ENCODE measurements at places on chromosomes 2 and 18.
A peak's percentile ranks its signal among the peaks of the same experiment; 100 is the strongest.

DNA sequence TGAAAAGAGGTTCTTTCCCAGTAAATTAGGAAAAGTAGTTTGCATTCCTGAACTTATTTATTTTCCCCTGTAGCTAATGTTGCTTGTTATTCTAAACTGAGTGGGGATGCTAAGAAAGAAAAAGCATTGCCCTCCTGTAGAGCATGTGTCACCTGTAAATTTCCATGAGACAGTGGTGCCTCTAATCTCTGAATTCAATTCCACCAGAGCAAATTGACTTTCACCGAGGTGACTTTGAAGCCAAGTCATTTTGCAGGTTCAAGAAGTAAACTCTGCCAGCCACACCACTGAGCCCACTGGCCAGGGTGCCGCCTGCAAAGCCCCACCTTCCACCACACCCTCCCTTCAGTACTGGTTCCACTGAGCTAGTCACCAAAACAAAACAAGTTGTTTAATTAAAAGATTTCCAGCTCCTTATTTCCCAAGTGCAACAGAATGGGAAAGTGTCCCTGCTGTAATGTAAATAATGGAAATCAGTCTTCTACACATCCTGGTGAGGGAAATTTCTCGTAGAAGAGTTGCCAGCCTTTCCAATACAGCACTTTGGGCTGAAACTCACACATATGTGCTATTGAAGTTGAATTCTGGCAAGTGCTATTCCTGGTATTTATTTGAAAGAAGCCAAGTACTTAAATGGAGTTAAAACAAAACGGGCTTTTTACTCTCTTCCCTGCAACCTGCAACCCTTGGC lies 254.8 kb downstream of the RNF152 start:
- DNase-seq: no peak

DNA sequence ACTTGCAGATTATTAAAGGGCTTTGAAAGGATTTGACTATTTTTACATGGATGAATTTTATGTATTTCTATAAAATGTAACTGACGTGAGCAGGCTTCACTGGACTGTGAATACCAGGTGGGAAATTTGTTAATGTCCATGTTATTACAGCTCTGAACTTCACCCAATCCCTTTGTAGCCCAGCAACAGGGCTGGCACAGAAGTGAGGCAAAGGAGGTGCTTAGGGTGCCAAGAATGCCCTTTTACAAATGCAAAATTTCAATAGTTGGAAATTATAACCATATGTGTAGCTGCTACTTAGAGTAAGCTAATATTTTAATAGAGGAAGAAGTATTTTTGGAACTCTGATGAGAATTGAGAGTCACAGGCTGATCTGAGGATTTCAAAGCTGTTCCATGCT lies 53.7 kb upstream of the FAM98A start:
- DNase-seq: no peak

- DNase-seq: no peak
Observed at GRCh38 chr2:68466778-68467076, 367 bp downstream of the FBXO48 start.

- no peak for DNase-seq
Observed at GRCh38 chr2:107681936-107682335, 144.8 kb upstream of the RGPD4 start.

GRCh38 chr2:199797431-199798403 lies 53.3 kb downstream of the FTCDNL1 start:
- no peak for DNase-seq

- DNase-seq: no peak
Observed at GRCh38 chr2:182952741-182953450, 85.4 kb downstream of the NCKAP1 start.

DNA sequence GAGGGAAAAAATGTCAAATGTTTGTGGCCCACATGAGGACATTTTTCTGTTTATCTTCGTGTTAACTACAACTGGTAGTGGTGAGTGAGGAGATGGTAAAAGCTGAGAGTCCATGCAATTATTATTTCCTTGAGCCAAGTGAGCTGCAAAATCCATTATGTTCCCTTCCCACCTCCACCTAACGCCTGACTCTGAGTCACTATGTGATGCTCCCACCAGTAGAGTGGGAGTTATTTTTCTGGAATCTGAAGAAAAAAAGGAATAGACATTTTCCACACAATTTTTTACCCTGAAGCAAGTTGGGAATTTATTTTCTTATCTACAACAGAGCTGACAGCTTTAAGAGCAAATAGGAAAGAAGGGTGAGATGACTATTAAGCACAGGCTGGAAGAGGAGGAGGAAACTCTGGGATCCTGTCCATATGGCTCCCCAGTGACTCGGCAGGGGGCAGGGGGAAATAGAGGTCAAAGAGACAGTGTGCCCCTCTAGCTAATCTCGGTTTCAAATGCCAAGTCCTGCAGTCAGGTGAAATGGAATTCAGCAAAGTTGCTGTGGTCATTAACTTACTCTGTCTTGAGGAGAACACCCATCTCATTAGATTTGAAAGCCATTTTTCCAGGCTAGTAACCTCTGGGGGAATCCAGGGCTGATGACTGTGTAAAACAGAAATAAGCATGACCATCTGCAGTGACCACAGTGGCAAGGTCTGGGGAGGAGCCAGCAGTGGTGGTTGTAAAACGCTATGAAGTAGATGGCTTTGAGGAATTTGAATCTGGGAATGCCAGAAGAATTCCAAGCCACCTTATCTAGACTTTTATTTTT lies 463.9 kb downstream of the STK39 start:
- DNase-seq: no peak

GRCh38 chr18:499776-500631 lies 497 bp downstream of the COLEC12 start:
- DNase-seq: no peak

- DNase-seq: no peak
Observed at GRCh38 chr2:158810731-158811460, 15.8 kb downstream of the DAPL1 start.

DNA sequence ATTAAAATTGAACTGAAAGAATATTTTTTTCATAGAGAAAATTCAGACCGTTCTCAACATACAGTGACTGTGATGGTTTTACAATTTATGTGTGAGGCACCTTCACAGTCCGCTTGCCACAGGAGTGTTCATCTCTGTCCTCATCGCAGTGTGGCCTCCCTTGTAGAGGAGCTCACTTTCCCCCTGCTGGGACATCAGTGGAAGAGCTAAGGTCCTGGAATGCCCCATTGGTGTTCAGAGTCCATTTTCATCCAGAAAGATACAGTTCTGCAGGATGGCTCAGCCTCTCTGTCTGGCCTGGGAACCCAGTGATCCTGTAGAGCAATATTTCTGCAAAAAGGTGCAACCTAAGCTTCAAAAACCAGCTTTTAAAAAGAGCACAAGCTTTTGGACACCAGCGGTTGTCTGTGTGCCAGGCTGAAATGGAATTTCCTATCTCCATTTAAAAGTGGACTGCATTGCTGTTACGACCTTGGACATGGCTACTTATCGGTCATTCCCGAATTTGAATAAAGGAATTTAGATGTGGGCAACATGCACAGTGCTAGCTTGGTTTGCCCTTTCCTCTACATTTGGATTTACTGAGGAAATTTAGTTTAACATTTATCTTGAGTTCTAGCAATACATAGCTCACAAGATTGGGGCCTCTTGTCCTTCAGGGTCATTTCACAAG lies 26.7 kb upstream of the FAM237A start:
- DNase-seq: no peak

- no peak for DNase-seq
Observed at GRCh38 chr2:112730216-112730615, 9.4 kb downstream of the NT5DC4 start.

DNA sequence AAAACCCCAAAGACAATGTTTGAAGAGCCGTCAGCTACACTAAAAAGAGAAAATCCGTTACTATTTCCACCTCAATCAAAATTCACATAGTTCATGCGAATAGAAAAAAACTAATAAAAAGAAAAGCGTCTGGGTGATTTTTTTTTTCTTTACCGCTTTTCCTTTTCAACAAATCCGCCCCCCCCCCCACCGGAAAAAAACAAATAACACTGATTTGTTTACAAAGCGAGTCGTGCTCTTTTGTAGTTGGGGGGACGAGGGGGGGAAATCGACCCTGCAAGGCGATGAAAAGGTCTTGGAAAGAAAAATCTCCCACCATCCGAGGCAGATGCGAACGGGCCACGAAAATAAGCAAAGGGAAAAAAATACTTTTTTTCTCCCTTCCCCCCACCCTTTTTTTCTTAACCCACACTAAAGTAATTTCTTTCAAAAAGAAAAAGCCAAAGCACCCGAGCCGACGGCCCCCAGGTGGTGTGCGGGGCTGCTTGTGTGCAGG lies 638 bp downstream of the ZNF521 start:
- no peak for DNase-seq

DNA sequence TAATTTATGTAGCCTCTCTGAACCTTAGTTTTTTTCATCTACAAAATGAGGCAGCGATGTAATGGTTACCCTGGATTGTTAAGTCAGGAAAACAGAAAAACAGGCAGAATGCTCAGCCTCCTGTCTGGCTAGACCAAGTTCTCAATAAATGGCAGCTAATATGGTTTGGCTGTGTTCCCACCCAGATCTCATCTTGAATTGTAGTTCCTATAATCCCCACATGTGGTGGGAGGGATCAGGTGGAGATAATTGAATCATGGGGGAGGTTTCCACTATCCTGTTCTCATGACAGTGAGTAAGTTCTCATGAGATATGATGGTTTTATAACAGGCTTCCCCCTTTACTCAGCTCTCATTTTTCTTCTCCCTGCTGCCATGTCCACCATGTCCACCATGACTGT lies 220.0 kb downstream of the CMPK2 start:
- DNase-seq: no peak

- peak; percentile 91 for DNase-seq
Observed at GRCh38 chr2:68367953-68368653, 3.0 kb downstream of the PLEK start.

GRCh38 chr2:70504750-70505149 lies 48.9 kb downstream of the TGFA start:
- no peak for DNase-seq

DNA sequence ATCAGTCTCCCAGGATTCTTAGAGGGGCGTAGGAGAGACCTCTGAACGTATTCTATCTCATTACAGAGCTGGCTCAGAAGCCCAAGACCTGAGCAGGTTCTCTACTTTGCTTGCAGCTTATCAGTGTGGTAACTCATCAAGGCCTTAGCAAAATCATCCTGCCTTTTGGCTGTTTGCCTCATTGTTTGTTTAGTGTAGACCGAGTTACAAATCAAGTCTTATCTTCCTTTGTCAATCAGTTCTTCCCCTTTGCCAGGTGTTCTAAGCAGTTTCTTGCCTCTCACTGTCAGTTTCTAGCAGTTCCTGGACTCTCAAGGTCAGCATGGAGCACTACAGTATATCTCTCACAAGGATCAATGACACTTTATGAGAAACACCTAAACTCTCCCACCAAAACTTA lies 30.9 kb upstream of the NAB1 start:
- no peak for DNase-seq

- DNase-seq: peak; percentile 93
Observed at GRCh38 chr18:77067291-77068061, 65.1 kb downstream of the MBP start.

- no peak for DNase-seq
Observed at GRCh38 chr2:178268435-178268834, 74.1 kb downstream of the OSBPL6 start.

DNA sequence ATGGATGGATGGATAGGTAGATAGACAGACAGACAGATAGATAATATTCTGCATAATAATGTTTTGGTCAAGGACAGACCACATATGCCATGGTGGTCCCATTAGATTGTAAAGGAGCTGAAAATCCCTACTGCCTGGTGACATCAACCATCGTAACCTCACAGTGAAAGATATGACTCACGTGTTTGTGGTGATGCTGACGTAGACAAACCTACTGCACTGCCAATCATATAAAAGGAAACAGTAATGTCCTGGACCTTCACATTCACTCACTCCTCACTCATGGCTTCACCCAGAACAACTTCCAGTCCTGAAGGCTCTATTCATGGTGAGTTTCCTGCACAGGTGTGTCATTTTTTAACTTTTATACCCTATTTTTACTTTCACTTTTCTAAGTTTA lies 202.9 kb upstream of the TPO start:
- DNase-seq: no peak

DNA sequence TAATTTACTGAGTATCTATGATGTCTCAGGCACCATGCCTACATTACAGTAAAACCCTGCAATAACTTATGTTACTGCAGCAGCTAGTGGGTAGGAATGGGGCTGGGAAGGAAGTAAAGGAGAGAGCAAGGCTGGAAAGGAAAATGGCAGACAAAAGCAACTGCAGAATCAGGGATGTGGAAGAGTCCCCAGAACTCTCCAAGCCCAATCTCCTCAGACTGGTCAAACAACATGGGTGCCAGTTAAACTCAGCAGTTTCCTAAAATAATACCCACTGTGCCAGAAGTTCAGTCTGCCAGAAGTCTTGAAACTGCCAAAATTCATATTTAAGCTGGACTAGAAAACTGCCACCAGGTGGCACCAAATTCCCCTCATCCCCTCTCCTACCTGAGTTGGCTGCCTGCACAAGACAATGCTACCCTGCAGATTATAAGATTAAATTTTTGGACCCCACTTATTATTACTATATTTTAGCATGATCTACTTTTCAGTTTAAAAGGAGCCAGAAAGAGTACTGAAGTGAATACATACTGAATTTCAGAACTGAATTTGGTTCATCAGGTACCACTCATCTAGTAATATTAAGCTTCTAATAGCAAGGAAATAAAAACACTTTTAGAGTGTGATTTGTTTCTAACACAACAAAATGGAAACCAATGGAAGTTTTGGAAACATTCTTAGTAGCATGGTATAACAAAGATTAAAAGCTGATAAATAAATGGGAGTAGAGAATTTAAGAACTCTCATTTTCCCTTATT lies 86.8 kb upstream of the DNER start:
- DNase-seq: peak; percentile 77

GRCh38 chr2:195838002-195838401 lies 181.0 kb downstream of the SLC39A10 start:
- peak; percentile 17 for DNase-seq

GRCh38 chr2:144516411-144516980 lies 3.4 kb downstream of the ZEB2 start:
- DNase-seq: peak; percentile 69

DNA sequence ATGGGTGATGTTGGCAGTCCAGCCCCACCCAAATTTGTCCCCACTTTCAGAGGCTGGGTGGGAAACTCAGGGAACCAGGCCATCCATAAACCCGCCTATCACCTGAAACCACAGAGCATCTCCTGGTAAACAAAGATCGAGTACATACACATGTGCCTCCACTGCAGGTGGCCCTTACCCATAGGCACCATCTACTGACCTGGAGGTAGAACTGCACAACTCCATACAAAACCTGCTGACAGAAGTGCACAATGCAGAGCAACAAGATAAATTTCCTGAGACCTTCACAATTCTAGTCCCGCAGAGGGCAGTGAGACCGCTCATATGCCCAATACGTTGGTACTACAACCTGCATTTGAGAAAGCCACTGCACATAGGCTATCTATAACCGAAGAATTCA lies 856.3 kb downstream of the SUCLG1 start:
- peak; percentile 14 for DNase-seq

GRCh38 chr18:6885006-6885481 lies 155.5 kb downstream of the ARHGAP28 start:
- no peak for DNase-seq

DNA sequence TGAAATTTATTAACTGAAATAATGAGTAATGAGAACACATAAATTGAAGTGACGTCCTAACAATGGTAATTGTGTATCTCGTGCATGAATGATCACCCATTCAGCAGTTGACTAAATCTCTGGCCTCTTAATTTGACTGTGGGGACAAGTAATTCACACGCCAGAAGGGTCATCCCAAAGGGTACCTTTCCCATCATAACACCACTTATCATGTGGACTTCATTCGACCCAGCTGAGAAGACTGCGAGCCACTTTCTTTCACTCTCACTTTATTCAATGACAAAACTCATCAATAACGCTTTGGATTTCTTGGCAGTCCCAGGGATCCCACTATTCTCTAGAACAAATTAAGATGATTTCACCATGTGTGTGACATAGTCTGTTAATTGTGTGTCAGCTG lies 62.7 kb upstream of the LYPD1 start:
- no peak for DNase-seq
